ENCODE measurements at places on chromosomes 11 and 22. TPM values are rescaled to one million over a fixed set of nuclear protein-coding genes. Genes with fewer than 3 reads are reported as not detected.

DNA sequence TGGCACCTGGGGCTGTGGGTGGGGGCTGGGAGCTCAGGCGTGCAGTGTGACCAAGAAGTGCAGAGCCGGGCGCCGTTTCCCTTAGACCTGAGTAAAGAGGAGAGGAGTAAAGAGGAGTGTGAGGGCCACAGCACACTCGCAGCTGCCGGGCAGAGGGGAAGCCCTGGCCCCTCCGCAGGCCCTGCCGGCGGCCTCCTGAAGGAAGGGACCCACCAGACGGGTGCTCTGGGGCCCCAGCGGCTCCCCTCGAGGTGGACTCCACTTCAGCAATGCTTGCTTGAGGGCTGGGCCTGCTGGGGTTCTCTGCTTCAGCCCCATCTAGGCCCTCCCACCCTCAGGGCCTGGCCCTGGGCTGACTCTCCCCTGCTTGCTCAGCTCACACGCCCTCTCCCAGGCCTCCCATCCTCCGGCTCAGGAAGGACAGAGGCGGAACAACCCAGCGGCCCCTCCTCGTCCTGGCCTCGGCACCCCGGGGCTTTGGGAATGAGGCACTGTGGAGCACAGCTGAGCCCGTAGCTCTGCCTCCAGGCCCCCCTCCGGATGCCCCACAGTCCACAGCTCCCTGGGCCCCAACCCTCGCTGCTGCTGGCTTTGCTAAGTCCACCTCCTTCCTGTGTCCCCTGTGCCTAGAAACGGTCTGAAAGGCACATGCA, 1198.7 kb downstream of the BRD1 start:
- H3K27ac ChIP-seq, result no peak overlapping the region
- no peaks in the 10 kb centered on the region for H3K4me1 ChIP-seq
- no peak for DNase-seq
- H3K4me3 ChIP-seq, result no peak overlapping the region
- H3K27me3 ChIP-seq, result no peaks in the 10 kb centered on the region

DNA sequence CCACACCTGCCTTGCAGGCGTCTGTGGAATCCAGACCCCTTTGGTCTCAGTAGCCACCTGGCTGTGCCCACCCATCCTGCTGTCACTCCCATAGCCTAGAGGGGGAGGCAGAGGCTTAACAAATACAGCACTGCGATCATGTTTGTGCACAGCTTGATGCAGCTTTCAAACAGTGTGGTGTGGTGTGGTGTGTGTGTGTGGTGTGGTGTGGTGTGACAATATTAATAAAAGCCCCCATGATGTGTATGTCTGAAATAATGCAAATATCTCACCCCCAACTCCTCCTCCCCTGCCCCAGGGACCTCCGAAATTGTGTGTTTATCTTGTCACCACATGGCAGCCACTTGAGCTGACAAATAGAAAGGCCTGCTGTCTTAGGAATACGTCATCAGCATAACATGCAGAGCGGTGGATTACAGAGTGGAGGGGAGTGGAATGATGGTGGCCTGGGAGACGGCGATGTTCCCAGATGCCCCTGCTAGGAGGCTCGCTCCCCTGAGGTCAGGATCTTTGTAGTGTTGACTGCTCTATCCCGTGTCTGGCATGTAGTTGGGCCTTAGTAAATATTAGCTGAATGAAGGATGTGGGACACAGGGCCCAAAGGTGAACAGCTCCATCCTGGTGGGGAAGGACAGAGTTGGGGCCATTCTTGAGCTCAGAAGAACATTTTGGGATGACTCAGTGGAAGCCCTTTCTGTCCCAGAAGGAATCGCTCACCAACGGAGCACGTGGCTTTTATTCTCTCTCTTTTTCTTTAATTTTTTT, 2.8 kb downstream of the PDXP start:
- peaks cover 11% of the 10 kb centered on the region for H3K36me3 ChIP-seq
- no peak overlapping the region for H3K27ac ChIP-seq
- no peak overlapping the region for H3K4me3 ChIP-seq
- H3K4me1 ChIP-seq, result peaks cover 23% of the 10 kb centered on the region
- no peak for DNase-seq

GRCh38 chr22:31622980-31623379, 39.0 kb downstream of the PISD start:
- H3K36me3 ChIP-seq, result peaks cover 55% of the 10 kb centered on the region
- no peak overlapping the region for H3K27ac ChIP-seq
- no peak for DNase-seq
- H3K4me1 ChIP-seq, result no peaks in the 10 kb centered on the region
- no peak overlapping the region for H3K4me3 ChIP-seq

IL18 gene
- total RNA-seq, result 0.49 TPM

CENPM gene
- 8.1 TPM for total RNA-seq
